ENCODE measurements at places on chromosomes 4 and X.

- DNase-seq, result no peak
Observed at GRCh38 chrX:130103605-130104004, 6.7 kb downstream of the ELF4 start.

GRCh38 chrX:40772290-40772689, 36.9 kb upstream of the MED14 start:
- no peak for DNase-seq

GRCh38 chr4:70623323-70623722, 5.2 kb upstream of the ENAM start:
- no peak for DNase-seq

DNA sequence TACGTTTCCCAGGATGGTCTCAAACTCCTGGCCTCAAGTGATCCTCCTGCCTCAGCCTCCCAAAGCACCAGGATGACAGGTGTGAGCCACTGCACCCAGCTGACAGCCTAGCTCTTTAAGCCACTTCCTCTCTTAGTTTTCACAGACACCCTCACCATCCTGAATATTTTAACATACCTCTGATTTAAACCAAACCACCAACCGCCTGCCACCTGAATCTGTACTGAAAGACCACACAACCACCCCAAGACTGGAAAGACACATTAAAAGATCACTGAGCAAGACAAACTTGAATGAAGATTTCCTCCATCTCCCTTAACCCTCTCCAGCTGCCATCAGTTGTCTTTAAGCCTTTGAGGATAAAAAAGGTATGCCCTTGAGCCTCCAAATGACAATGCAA, 110.6 kb downstream of the SH3KBP1 start:
- no peak for DNase-seq

DNA sequence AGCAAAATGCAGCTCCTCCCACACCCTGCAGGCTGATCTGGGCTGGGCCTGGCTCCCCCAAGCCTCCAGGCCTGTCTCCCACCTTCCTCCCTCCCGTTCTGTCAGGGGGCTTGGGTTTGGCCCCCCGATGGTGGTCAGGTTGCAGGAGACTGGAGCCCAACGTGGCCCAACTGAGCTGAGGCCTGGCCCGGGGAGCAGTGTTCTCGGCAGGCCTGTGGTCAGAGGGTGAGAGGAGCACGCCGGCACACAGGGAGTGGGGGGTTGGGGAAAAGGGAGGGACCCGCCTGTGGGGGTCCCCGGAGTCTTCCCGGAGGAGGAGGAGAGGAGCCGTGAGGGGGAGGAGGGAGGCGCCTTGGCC, 43.2 kb upstream of the NKX1-1 start:
- no peak for DNase-seq

- DNase-seq, result no peak
Observed at GRCh38 chr4:30265716-30266115, 454.5 kb upstream of the PCDH7 start.

DNA sequence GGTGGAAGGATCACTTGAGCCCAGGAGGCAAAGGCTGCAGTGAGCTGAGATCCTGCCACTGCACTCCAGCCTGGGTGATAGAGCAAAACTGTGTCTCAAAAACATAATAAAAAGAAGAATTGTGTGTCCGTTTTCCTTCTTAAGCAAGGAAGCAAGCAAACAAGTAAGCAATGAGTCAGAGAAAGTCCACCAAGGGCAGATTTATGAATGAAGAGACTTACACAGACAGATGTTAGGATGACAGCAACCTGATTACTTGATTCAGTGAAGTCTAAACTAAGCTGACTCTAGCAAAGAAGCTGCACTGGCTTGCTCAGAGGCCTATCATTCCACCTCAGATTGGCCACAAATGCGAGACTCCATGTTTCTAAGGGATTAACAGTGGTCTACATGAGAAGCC, 34.1 kb upstream of the SCML1 start:
- no peak for DNase-seq

- DNase-seq, result peak; percentile 69
Observed at GRCh38 chrX:1925053-1925481, 310.2 kb downstream of the ASMT start.

GRCh38 chr4:70718811-70719604, 2.8 kb upstream of the RUFY3 start:
- no peak for DNase-seq

DNA sequence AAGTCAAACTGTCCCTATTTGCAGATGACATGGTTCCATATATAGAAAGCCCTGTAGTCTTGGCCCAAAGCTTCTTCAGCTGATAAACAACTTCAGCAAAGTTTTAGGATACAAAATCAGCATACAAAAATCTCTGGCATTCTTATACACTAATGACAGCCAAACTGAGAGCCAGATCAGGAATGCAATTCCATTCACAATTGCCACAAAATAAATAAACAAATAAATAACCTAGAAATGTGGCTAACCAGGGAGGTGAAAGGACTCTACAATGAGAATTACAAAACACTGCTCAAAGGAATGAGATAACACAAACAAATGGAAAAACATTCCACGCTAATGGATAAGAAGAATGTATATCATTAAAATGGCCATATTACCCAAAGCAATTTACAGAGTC, 52.9 kb upstream of the CXCL8 start:
- no peak for DNase-seq

DNA sequence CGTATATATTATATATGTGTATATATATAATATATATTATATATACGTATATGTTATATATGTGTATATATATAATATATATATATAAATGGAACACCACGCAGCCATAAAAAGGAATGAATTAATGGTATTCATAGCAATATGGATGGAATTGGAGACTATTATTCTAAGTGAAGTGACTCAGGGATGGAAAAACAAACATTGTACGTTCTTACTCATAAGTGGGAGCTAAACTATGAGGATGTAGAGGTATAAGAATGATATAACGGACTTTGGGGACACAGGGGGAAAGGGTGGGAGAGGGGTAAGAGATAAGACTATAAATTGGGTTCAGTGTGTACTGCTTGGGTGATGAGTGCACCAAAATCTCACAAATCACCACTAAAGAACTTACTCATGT, 1388.9 kb downstream of the C4orf33 start:
- DNase-seq, result no peak

GRCh38 chrX:108304210-108304609, 134.0 kb downstream of the COL4A6 start:
- no peak for DNase-seq

GRCh38 chr4:153728151-153728550, 31.7 kb downstream of the RNF175 start:
- DNase-seq, result no peak

- DNase-seq, result no peak
Observed at GRCh38 chrX:46444011-46444410, 101.2 kb downstream of the ZNF674 start.

GRCh38 chr4:5784960-5785611, 74.1 kb downstream of the EVC start:
- no peak for DNase-seq

DNA sequence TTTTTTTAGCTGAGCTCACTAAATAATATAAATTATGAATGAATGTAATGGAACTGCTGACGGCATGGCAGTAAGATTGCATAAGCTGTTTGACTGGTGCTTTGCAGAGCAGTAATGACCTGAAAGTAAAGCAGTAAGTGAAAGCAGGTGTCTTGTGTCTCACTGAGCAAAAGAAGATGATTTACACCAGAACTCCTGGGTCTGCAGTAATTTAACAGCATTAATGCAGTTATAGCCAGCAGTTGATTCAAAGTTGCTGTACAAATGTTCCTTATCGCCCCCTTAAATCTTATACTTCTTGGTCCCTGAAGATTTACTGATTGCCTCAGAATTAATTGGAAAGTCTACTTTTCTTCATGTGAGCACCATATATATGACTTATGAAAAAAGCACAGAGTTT, 187.7 kb downstream of the DCTD start:
- no peak for DNase-seq

DNA sequence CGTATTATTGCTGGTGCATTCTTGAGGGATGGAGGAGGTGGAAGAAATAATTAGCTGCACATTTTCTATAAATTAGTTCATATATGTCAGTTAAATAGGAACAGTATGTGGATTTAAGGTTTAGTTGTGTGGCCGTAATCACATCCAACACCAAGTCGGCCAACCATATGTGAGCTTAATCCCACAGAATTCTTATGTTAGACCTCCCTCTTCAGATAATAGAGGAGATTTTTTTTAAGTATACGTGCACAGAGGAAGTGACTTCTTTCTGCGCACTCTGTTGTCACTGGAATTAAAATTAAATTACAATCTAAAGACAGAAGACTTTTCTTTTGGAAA, 2.1 kb downstream of the SEPTIN11 start:
- no peak for DNase-seq

DNA sequence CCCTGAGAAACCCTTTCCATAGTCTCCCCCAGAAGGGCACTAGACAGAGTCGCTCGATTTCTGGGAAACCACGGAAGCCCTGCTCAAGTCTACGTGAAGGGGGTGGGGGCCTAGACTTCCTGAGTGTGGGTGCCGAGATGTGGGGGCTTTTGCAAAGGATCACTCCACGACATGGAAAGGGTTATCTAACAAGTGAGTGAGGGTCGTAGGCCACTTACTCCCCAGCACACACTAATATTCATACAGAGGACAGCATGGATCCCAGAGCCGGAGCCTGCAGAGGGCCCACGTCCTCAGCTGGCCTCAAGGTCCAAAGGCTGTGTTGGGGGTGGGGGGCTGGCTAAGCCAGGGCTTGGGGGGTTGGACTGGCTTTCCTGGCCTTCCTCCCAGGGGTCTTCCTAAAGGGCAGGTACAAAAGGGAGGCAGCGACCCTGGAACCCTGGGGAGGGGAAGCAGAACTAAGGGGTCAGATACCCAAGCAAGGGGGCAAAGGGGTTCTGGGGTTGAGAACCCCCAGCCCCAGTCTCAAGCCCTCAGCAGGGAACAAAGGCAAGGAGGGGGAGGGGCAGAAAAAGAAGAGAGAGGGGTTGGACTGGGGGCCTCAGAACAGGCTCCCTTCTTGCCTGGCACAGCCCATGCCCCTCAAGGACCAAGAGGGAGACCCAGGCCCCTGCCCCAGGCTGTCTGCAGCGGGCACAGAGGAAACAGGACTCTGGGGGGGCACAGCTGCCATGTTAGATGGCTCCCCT, 1.6 kb downstream of the HMX1 start:
- peak; percentile 53 for DNase-seq

GRCh38 chrX:124736553-124737270, 390.3 kb downstream of the SH2D1A start:
- peak; percentile 44 for DNase-seq

DNA sequence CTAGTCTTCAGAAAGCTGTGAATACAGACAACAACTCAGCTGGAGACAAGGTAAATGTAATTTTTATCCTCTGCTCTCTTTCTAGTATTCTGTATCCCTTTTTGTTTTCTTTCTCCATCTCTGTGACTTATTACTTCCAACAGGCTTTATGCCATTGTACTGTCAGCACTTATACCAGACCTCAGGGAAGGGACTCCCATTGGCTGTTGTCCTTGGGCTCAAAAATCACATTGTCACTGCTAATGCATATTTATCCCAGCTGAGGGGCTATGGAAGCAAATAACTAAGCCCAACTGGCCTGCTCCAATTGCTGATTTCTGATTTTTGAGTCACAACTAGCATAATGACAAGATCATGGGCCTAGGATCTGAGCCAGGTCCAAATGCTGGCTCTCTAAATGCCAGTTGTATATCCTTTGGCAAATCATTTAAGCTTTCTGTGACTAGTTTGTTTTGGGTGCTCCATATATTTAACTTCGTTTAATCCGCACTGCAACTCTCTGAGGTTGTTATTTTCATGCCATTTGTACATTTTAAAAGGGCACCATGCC, 395.1 kb upstream of the GNPDA2 start:
- no peak for DNase-seq

GRCh38 chrX:119677654-119677981, 15.3 kb downstream of the SEPTIN6 start:
- no peak for DNase-seq

GRCh38 chrX:125295337-125295736, 24.3 kb upstream of the TEX13C start:
- DNase-seq, result no peak

GRCh38 chrX:40099055-40099958, 1.5 kb upstream of the BCOR start:
- no peak for DNase-seq

GRCh38 chr4:152328582-152328981, 207.3 kb downstream of the FBXW7 start:
- DNase-seq, result no peak

- no peak for DNase-seq
Observed at GRCh38 chr4:169110633-169111032, 100.6 kb upstream of the CBR4 start.

Measured in H1 (cell line).